Stimulated activated CD4-positive, alpha-beta T cell treated with anti-CD3 and anti-CD28 coated beads, Interleukin-1b, Interleukin-23, amount 100 ng/mL, for 1 hour (primary cell): ENCODE measurements at places on chromosomes 3 and 15.

DNA sequence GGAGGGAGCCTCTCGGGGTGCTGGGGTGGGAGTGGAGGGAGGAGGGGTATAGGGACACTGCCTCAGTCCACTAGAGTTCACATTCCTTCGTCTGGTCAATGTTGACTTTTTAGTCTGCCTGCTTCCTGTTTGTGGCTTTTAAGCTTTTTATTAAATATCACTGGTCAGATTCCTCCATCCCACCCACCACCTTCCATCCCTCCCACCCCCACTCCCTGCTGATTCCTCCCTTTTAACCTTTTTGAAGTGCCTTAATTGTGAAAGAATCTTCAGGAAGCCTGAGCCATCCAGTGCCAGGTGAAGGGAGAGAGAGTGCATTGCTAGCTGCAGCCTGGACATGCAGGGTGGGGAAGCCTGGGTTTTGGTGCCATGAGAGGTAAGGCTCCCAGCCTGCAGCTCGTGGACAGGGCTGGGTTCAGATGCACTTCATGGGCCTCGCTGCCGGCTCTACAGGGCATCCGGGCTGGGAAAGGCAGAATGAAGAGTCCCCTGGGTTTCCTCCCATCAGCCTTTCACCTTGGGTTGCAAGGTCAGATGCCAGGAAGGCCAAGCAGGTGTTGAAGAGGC lies 105.9 kb downstream of the DNAJB8 start:
- DNase-seq: no peak

- DNase-seq: no peak
Observed at GRCh38 chr15:36161771-36162212, 417.6 kb upstream of the CDIN1 start.

DNA sequence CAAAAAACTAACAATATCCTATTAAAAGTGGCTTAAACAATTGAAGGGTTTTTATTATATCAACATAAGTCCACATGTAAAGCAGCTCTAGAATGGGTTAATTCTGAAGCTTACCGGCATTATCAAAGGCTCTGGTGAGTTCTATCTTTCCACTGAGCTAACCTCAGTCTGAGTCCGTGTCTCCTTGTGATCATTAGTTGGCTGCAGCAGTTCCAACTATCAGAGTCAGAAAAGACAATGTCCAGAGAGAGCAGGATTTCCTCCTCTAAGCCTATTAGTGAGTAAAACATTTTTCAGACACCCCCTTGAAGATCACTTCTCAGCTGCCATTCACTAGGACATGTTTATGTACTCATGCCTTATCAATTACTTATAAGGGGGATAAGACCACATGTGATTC lies 49.9 kb downstream of the DHX36 start:
- no peak for DNase-seq

DNA sequence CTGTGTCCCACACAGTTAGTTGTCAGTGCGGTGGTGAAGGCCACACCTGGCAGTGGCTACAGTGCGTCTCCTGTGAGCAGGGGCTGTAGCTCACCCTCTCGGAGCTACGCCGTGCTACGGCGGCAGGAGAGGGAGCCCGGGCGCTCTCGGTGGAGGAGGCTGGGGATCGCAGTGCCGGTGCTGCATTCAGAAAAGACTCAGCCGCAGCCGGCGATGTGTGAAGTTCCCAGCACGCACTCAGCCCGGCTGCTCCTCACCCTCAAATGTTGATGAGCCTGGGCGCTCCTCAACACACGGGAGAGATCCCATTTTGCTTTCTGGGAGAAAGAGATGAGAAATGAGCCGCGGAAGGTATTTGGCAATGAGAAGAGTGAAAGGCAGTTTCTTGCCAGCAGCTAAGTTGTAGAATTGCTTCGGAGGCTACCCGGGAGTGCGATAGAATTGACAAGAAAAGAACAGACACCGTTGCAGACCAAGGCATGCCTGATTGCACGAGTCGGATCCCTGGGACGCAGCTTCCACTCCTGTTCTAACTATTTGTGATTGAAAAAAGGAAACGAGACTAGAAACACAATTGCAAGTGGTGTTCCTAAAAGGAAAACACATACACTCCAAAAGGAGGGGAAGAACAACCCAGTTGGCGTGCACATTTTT lies at the start of gene UNC13C:
Gene UNC13C, plus strand, starts transcription at position 189 of the 654 bp plus-strand sequence. CDS start 34,463 bp downstream, outside the sequence.
- DNase-seq: no peak

DNA sequence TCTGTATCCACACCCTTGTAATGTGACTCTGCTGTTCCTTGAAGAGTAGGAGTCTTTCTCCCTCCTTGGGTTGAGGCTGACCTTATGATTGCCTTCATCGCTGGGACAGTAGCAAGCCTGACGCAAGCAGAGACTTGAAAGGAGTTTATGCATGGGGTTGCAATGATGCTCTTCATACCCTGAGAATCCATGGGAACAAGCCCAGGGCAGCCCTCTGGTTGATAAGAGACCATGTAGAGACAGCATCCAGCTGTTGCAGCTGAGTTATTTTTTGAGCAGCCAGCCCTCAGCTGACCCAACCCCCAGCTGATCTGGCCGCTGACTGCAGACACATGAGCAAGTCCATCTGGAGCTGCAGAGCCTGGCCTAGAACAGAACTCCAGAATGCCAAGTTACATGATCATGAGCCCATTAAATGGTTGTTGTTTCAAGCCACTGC lies 60.6 kb upstream of the ARNT2 start:
- DNase-seq: no peak

- DNase-seq: peak; percentile 94
Observed at GRCh38 chr3:50616770-50617095, 218 bp upstream of the MAPKAPK3 start.

GRCh38 chr3:124969963-124970722 lies 35.6 kb upstream of the MUC13 start:
- DNase-seq: no peak

- no peak for DNase-seq
Observed at GRCh38 chr3:160754371-160754854, 1.6 kb upstream of the PPM1L start.

- DNase-seq: no peak
Observed at GRCh38 chr3:58588030-58588614, 10.9 kb upstream of the FAM107A start.

- DNase-seq: no peak
Observed at GRCh38 chr3:191263365-191263764, 64.3 kb downstream of the OSTN start.

DNA sequence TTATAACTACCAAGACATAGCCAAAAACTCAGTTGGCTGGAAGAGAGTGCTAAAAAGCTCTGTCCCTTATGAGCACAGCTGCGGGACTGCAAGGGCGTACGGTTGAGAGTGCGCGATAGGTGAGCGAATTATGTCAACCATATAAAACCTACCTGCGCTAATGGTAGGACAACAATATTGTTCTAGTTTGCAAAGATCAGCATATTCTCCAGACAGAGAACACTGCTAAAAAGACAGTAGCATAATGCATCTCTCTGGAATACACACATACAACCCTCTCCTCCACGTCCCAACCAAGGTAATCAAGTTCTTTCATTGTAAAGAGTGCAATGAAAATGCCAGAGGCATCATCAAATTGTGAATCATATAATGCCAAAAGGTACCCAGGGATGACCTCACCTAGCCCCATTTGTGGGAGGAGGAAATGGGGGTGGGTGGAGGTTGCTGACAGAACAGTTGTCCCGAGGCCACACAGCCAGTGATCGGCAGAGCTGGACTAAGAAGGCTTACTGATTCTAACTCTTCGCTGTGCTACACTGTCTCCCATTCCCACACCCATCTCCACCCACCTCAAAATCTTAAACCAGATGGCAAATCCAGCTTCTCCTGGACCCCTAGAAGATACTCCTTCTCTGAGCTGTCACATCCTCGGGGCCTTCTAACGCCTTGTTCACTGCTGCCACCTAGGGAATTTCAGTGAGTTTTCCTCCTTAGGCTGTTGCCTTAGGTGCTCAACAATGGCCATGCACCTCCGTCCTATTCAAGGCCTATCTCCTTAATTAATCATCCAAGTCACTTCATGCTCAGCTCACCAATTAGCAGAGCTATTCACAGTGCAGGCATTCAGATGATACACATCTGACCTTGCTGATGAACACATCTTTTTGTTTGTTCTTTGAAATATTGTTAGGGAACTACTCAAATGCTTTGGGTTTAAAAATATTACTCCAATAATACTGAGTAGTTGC lies 60.7 kb downstream of the RPL22L1 start:
- DNase-seq: no peak

- no peak for DNase-seq
Observed at GRCh38 chr3:137106612-137107240, 148.9 kb downstream of the IL20RB start.

DNA sequence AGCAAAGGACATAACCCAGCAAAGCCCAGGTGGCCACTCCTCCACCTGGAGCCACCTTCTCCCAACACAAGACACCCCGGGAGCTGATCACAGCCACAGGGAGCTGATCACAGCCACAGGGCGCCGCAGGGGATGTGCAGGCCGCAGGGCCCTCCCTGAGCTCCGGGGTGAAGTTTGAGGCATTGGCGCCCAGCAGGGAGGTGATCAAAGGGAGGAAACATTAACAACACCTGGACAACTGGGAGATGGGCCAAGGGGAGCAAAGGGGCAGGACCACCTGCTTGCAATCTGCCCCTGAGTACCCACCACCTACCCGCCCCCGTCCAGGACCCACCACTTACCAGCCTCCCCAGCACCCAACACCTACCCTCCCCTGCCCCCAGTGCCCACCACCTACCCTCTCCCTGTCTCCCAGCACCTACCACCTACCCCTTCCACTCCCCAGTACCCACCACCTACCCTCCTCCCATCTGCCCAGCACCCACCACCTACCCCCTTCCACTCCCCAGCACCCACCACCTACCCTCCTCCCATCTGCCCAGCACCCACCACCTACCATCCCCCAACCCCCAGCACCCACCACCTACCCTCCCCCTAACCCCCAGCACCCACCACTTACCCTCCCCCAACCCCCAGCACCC lies 2.4 kb downstream of the UROC1 start:
- no peak for DNase-seq

- DNase-seq: no peak
Observed at GRCh38 chr15:85649372-85649771, 145.4 kb downstream of the KLHL25 start.

DNA sequence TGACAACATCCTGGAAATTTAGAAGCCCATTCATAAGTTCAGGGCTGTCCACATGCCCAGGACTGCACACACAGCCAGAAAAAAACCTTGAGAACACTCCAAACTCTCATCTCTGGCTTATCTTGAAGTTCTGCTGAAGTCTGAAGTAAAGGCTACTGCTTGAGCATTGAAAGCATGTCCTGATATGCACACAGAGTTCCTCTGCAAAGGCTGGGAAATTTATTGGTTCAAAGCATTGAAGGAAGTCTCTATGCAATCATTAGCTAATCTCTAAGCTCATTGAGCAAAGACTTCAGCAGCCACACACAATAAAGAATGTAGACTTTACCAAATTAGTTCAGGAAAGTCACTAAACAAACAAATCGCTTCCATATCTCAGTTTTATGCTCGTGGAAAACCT lies 162.0 kb upstream of the STT3B start:
- DNase-seq: no peak

- no peak for DNase-seq
Observed at GRCh38 chr3:51717446-51717845, 10.6 kb downstream of the GRM2 start.

GRCh38 chr3:46996689-46997452 lies 17.4 kb downstream of the NBEAL2 start:
- no peak for DNase-seq

GRCh38 chr15:67794832-67795574 lies 30.3 kb upstream of the SKOR1 start:
- no peak for DNase-seq

DNA sequence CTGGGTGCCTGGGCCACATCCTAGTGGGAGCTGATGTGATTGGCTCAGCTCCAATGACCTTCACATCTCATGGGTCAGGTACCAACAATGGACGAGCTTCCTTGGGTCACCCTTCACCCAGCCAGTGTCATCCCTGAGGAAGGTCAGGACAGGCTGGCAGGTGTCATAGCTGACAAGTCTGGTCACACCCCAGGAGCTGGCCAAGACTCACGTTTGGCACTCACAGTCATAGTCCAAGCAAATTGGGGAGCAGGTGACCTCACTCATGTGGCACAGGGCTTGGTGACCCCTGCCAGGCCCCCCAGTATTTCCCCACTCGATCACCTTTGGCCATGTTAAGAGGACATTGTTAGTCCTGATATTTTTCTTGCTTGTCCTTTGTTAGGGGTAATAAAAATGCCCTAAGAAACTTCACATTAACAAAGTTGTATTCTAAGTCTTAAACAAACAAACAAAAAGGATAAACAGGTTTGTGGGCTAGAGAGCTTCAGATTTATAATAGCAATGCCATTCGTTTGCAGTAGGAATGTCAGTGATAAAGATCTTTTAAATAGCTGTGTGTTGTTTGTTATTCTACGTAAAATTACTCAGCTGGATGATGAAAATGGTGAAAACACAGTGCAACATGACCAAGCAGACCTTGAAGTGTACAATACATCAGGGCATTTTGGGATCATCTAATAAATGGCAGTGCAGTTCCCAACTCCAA lies 79.5 kb upstream of the POMGNT2 start:
- no peak for DNase-seq

DNA sequence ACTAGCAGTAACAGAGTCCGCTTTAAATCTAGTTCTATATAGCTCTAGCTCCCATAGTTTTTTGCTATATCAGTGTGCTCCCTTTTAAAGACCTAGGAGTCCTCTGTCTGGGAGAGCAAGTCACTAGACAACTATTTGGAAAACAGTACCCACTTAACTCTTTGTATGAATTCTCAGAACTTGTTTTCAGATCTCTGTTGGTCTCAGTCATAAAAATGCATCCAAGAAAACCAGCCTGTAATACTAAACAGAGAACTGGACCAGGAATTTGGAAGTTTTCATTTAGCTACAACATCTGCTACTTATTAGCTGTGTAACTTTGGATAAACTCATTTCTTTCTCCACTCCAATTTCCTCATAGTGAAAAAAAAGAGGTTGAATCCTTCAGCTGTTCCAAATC lies 56.9 kb upstream of the C3orf49 start:
- no peak for DNase-seq

- no peak for DNase-seq
Observed at GRCh38 chr3:30475809-30476178, 130.6 kb upstream of the TGFBR2 start.

DNA sequence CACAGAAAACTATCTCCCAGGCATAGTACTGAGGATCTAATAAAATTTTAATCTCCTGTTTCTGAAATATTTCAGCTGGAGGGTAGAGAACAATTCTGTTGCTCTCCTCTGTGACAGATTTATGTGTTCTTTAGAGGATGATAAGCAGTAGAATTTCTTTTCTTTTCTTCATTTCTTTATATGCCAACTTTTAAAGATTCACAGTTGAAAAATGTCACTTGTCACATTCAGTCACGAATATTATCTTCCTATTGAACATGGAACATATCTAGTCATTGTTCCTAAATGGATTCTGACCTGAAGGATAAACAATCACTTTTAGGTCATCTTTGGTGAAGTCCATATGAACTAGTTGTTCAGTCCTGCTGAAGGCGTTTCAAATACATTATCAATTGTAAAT lies 585.5 kb upstream of the DPPA4 start:
- DNase-seq: no peak

DNA sequence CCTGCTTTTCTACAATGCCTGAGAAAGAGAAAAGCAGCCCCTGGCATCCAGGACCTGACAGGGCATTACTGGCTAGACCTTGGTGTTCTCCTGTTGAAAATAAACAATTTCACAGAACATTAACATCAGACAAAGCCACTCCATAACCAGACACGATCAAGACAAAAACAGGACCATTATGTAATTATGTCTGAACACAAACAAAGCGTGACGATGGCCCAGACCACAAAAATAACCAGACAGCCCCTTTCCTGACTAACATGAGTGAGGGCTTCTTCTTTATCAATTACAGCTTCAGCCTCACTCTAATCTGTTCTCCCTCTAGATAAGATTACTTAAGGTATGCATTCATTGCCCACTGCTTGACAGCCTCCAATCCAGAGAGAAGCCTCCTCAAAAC lies 172.7 kb upstream of the LMCD1 start:
- DNase-seq: no peak

- DNase-seq: no peak
Observed at GRCh38 chr3:12287727-12288181, 1.1 kb upstream of the PPARG start.
